ENCODE measurements at places on chromosomes 5 and 9.

DNA sequence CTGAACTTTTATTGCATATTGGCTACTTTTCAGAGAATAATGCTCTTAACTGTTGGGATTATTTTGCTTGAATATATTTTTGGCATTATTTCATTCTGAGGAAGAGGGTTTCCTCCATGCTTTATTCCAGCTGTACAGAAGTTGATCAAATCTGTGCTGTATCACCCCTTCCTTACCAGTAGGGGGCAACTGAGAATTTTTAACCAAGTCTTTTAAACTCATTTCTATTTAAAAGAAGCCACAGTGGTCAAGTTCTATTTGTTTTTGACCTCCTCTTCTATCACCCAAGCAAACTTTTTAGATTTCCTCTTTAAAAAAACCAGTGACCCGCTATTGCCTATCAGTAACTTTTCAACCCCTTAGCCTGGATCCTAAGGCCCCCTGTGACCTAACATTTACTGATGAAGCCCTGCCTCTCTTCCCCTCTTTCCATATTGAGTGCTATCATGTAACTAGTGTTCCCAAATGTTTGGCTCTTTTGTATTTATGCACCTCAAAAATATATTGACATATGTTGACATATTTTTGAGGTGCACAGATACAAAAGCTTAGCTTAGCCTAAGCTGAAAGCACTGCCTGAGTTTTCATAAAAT, 80.6 kb downstream of the FBXO4 start:
- no peak for DNase-seq

- DNase-seq = no peak
These were observed 40.2 kb upstream of the ZNF354A start for GRCh38 chr5:178770621-178771020.

DNA sequence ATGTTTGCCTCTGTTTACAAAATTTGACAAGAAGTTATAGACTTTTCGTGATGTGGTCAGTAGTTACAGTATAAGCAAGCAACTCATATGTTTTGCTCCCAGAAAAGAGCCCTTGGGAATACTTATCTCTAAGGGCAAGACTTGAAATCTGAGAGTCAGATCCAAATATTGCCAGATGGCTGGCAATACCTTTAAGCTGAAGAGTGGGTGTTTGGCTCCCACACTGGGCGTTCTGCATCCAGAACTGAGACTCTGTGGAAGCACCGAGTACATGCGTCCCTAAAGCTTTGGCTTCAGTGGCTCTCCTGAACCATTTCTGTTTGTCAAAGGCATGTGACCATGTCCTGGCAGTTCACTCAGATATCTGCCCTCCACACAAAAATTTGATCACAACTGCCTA, 194.1 kb downstream of the DCP2 start:
- no peak for DNase-seq

GRCh38 chr5:82252744-82253143, 25.4 kb downstream of the RPS23 start:
- DNase-seq = no peak

GRCh38 chr5:145479271-145479670, 355.9 kb downstream of the PRELID2 start:
- no peak for DNase-seq

DNA sequence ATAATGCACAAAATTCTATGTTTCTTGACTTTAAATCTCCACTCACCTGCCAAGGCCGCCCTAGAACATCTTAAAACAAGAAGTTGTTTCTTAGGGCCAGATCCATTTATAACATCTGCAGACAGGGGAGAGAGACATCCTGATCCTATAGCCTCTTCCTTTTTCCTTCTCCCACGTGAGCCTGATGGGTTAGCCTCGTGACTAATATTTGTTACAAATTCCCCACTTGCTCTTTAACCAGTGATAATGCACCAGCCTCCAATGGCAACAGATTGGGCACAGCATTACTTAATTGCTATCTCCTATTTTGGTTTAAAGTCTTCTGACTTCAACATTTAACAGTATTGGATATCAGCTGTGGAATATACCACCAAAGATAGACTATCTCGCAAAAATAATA, 196.5 kb downstream of the GADD45G start:
- no peak for DNase-seq

- DNase-seq = no peak
These were observed 119.5 kb upstream of the MTAP start for GRCh38 chr9:21682981-21683380.

GRCh38 chr5:13939638-13940037, 4.8 kb downstream of the DNAH5 start:
- no peak for DNase-seq

- DNase-seq = no peak
These were observed 7.3 kb downstream of the BHMT2 start for GRCh38 chr5:79076819-79077218.

DNA sequence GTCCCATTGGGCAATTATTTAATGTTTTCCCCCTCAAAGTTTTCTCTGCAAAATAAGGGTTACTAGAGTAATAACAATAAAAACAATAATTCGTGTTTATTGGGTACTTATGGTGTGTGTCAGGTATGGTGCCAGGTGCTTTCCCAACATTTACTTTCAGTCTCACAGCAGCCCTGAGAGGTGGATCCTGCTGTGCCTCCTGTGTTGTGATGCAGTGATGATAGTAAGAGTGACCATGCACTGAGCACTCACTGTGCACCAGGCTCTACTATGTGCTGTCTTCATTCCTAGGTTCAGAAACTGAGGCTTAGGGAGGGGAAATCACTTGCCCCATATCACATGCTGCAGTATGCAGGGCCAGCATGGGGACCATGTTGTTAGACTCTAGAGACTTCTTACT, 15.5 kb downstream of the OTULINL start:
- DNase-seq = no peak

DNA sequence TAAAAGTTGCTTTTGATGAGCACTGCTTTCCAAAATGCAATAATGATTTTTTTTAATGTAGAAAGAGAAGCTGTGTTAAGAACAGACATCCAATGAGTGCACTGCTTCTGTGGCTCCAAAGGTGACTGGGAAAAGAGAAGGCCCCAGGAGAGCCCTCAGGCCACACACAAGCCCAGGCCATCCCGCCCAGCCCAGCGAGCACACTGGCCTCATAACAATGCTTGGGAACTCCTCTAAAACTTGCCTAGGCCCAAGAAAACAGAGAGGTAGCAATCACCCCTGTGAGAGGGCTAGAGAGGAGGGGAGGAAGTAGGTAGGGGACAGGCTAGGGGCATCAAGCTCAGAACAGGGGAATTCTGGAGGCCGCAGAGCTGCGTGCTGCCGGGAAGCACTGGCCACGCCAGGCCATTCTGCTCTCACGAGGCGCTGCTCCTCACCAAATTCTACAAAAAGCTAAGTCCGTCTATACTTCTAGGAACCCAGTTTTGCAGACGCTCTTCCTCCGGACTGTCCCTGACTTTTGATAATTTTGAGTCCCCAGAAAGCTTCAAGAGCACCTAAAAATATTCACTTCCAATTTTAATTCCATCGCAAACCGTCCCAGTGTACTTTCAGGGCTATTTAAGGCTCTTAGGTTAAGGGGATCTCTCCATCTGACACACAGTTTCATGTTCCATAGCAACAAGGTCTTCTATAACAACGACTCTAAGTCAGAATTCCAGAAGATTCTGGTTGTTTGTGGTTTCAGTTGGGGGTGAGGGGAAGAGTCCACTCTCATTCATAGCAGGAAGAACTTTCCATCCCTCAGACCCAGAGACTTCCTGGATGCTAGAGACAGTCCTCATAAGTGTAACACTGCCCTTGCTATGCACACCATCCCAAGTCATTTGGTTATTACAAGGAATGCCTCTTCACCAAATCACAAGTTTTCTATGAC, 51.0 kb downstream of the HABP4 start:
- DNase-seq = no peak

GRCh38 chr9:114908805-114909448, 21.5 kb downstream of the TNFSF8 start:
- DNase-seq = no peak

- DNase-seq = no peak
These were observed 162.2 kb downstream of the SREK1 start for GRCh38 chr5:66306105-66306843.

DNA sequence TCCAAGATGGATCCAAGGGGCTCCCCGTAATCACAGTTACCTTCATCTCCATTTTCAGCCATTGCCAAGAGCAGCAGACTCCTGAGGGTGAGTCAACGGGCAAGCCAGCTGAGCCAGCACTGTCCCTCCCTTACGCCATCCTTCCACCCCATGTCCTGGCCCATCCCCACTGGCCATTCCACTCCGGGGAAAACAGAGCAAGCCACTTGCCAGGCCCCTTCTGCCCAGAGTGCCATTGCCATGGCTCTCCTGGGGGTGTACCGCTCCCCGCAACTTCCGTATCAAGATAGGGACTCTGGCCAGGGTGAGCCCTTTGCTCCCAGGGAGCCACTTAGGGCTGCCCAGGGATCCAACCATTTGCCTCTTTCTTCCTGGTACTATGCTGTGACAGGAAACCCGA, 48.9 kb upstream of the CDKN2AIPNL start:
- DNase-seq = no peak

GRCh38 chr5:150658121-150658520, 2.9 kb upstream of the MYOZ3 start:
- no peak for DNase-seq

DNA sequence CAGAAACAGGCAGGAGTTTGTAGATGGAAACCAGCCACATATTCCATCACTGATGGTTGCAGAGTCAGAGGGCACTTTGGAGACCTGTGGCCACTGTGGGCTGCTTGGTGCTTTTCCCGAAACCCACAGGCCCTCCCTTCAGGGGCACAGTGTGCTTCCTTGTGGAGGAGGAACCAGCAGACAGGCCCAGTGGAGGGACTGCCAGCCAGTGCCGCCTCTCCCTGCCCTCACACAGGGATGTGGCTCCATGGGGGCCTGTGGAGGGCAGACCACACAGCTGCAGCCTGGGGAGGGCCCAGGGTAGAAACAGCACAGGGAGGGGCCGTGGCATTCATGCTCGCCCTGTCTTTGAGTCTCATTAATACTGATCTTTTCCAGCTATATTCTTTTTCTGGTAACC, 35.2 kb downstream of the CEP72 start:
- DNase-seq = no peak

DNA sequence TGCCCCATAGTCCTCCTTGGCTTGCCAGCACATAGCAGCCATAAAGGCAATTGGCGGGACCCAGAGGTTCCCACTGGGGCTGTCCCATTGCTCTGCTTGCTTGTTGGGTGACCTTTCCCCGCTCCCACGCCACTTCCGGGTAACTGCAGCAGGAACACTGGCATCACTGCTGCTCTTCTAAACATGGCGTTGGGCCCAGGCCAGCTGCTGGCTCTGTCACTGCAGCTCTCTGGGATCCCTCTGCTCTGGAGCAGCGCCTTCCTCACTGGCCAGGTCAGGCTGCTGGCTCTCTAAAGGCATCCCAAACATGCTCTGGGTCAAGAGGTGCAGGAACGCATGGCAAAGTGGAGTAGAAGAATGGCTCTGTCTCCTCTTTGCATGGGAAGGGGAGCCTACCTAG, 92.9 kb downstream of the DRD1 start:
- no peak for DNase-seq

GRCh38 chr9:91945277-91946085, 4.5 kb downstream of the ROR2 start:
- DNase-seq = no peak
